ENCODE measurements at places on chromosomes 16 and 17. TPM values are rescaled to one million over a fixed set of nuclear protein-coding genes. Genes with fewer than 3 reads are reported as not detected.

GID4 gene
- total RNA-seq, result 10.8 TPM

MEFV gene
- not detected for total RNA-seq

CXCL16 gene
- 20.2 TPM for total RNA-seq

MPP3 gene
- 19.4 TPM for total RNA-seq

KRT25 gene
- not detected for total RNA-seq

SLFN11 gene
- total RNA-seq, result 5.7 TPM

KRT37 gene
- total RNA-seq, result not detected

MYH8 gene
- not detected for total RNA-seq

ZG16B gene
- total RNA-seq, result 0.46 TPM

WNT9B gene
- total RNA-seq, result not detected

MMP28 gene
- total RNA-seq, result 6.0 TPM

PIMREG gene
- total RNA-seq, result 45.7 TPM

CCL18 gene
- total RNA-seq, result not detected

NDUFB10 gene
- total RNA-seq, result 255 TPM

HOXB7 gene
- 32.4 TPM for total RNA-seq

KIF19 gene
- not detected for total RNA-seq

ABI3 gene
- not detected for total RNA-seq

MT1F gene
- total RNA-seq, result 12.9 TPM

CA5A gene
- not detected for total RNA-seq

CCT6B gene
- total RNA-seq, result 1.9 TPM

PRSS8 gene
- total RNA-seq, result 0.27 TPM

SLC52A1 gene
- total RNA-seq, result 1.2 TPM

ZNF174 gene
- total RNA-seq, result 15.2 TPM

HMOX2 gene
- total RNA-seq, result 51.0 TPM

NRN1L gene
- total RNA-seq, result 0.29 TPM

SCRN2 gene
- 37.8 TPM for total RNA-seq

C16orf89 gene
- total RNA-seq, result not detected

DNAH17 gene
- total RNA-seq, result 1.5 TPM

CES1 gene
- total RNA-seq, result 30.3 TPM

METTL22 gene
- total RNA-seq, result 26.1 TPM

DHRS7C gene
- total RNA-seq, result not detected

CYGB gene
- 0.81 TPM for total RNA-seq

NUPR1 gene
- total RNA-seq, result 15.5 TPM

NDRG4 gene
- total RNA-seq, result 25.9 TPM

ZPBP2 gene
- total RNA-seq, result not detected

MRPL38 gene
- 131 TPM for total RNA-seq

SCGB1C2 gene
- not detected for total RNA-seq

SERPINF2 gene
- total RNA-seq, result 1.6 TPM

RSL1D1 gene
- 265 TPM for total RNA-seq

TBC1D3H gene
- not detected for total RNA-seq

ABCC6 gene
- total RNA-seq, result 0.96 TPM

RASL10B gene
- 0.10 TPM for total RNA-seq

TRAPPC1 gene
- total RNA-seq, result 307 TPM

PRSS22 gene
- total RNA-seq, result 4.1 TPM

PAGR1 gene
- total RNA-seq, result 51.9 TPM

TNFRSF13B gene
- total RNA-seq, result not detected

MPP2 gene
- 3.2 TPM for total RNA-seq

FOXN1 gene
- 0.02 TPM for total RNA-seq

RHBDL1 gene
- total RNA-seq, result 1.4 TPM

HSD17B1 gene
- 1.5 TPM for total RNA-seq
